SK-MEL-5 (cell line): ENCODE measurements at places on chromosomes 5 and 9.

GRCh38 chr5:101278917-101279316 is 375.8 kb upstream of the ST8SIA4 start:
- DNase-seq: no peak

DNA sequence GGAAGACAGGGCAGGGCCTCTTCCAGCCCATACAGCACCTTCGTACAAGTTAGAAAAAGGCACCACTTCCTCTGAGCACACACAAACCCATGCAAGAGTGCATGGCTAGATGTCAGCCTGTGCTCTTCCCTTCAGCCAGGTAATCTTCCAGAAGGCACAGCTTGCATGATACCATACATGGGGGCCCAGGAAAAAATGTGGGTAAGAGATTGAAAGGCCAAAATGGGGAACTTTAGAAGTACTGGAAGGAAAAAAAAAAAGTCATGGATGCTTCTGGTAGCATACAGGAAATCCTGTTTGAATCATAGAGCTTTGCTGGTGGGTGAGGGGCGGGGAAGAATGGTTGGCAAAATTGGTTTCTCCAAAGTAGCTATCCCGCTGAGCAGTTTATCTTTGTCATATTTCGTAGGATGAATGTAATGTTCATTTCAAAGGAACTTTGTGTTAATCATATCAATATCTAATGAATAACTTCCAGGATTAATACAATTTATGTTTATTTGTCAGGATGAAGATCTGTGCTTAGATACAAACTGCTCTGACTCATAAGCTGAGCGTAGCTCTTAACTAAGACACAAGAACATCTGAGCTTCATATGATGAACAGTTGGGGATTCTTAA is 78.2 kb upstream of the MAP3K1 start:
- DNase-seq: no peak

DNA sequence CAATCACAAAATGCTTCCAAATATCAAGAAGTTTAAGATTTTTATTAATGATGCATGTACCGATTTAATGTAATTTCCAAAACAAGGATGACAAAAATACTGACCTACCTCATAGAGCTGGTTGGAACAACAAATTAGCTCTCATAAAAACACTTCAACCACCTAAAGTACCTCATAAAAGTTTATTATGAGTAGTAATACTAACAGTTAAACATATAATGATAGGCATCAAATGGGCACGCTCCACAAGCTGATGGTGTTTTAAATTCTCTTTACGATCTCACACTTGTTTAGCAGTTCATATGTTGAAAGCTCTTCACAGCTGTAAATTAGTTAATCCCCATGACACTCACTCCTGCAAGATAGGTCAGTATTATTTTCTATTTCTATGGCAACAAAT is 150.0 kb upstream of the KIF2A start:
- no peak for DNase-seq

DNA sequence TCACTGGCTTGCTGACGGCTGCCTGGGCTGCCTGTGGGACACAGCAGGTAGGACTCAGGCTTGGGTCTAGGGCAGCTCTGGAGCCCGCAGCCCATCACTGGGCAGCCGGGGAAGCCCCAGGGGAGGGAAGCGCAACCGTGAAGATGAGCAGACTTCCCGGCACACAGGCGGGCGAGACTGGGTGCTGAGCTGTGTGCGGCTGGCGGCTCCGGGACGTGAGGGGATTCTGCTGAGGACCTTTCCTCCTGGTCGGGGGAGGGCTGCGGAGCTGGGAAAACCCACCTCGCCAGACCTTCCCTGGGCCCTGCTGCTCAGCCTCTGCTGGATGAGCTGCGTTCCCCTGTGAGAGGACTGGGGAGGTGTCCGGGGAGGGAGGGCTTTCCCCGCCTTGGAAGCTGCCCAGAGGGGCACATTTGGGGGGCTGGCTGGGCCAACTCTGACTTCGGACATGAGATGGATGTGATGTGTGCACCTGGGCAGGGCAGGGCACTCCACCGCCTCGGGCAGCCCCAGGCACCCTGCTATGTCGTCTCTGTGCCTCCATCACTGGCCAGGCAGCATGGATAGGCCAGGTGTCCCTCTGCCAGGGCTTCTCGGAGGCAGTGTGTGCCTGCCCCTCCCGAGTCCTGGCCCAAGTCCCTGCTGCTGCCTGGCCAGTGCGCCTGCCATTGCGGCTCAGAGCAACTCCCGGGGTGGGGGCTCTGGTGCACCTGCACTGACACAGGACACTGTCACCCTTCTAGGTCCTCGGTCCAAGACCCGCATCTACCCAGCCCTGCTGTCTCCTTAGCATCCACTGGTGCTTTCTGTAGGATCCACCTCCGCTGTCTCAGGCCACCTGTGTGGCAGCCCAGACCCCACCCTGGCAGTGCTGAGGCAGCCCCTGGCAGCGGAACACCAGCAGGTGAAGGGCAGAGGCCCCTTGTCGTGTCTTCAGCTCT is 66.4 kb downstream of the COL5A1 start:
- no peak for DNase-seq

GRCh38 chr9:111975709-111976108 is 79.1 kb downstream of the UGCG start:
- DNase-seq: peak; percentile 49

DNA sequence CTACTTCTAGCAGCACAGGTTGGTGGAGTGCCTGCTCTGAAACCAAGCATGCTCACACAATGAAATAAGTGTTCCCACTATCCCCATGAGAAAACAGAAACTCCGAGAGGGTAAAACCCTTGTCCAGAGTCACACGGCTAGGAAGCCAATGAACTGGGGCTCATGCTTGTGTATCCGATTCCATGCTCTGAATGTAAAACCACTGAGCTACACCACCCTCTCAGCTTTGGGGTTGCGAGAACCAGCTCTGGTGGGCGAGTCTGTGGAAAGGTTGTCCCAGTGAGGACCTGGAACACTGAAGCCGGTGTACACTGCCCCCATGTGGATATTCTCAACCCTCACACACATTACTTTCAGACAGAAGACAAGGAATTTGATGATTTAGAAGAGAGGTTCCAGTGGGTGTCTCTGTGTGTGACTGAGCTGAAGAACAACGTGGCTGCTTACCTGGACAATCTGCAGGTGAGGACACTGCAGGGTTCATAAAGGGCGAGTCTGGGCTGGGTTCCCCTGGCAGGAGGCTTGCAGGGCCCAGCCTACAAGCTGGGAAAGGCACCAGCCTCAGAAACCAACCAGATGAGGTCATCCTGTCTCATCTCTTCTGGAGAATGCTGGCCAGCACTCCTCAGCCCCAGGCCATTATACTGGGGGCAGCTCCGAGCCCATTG is 37.4 kb downstream of the ARHGEF37 start:
- DNase-seq: peak; percentile 74

- no peak for DNase-seq
These were observed 607 bp downstream of the SPEF2 start for GRCh38 chr5:35618304-35618636.

GRCh38 chr5:98570661-98571191 is 202.7 kb upstream of the RGMB start:
- DNase-seq: peak; percentile 35

DNA sequence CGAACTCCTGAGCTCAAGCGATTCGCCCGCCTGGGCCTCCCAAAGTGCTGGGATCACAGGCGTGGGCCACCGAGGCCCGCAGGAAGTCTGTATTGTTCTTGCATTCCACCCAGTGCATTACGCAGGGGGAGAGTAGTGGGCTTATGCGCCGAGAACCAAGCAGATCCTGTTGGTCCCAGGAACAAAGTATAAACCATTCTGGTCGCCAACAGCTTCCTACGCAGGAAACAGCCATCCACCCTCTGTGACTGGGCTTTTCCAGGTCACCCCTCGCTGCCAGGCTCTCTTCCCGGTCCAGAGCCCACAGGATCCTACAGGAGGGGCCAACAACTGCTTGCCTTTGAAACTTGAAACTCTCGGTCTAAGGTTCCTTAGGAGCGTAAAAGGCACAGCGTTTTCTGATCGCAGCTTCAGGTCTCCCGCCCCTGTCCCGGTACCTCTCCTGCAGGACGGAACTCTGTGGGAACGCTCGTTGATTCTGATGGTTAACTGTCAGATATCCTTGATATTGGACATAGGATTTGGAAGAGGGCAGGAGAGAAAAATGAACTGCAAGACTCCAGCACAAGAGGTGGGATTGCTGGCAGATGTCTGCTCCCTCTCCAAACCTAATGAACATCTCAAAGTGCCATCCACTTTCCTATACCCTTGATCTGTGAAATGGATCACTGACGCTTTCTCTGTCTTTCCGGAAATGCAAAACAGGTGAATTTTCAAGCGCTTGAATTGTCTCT is 4.2 kb upstream of the ANXA2R start:
- no peak for DNase-seq

GRCh38 chr9:100216178-100216787 is 117.2 kb downstream of the INVS start:
- peak; percentile 87 for DNase-seq

GRCh38 chr5:104247260-104247659 is 684.7 kb upstream of the NUDT12 start:
- DNase-seq: no peak

DNA sequence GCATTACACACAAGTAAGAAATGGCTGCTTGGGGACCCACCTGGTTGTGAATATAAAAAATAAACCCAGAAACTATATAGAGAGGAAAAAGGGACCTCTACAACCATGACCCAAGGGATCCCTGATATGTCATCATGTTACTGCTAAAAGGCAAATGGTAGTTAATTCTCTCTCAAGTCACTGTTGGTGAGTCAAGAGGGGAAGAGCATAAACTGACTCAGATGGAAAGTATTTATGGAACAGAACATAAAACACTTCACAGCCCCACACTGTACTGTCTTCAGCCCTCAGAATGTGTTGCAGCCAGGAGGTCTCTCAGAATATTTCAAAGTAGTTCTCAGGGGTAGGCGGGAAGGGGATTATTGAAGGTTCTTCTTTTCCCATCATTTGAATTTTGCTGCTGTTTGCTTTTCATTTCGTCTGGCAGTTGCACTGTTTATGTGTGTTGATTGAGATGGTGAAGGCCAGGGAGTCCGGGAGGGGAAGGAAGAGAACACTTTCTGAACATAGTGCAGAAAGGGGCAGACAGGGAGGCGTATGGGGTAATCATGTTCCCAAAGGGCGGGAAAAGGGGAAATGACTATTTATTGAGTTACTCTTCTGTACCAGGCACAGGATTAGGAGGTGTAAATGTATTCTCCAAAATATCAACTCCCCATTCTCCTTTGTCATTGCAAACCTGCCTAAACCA is 85.5 kb downstream of the TEK start:
- DNase-seq: no peak

GRCh38 chr5:95953021-95953702 is 8.5 kb downstream of the ELL2 start:
- DNase-seq: no peak

DNA sequence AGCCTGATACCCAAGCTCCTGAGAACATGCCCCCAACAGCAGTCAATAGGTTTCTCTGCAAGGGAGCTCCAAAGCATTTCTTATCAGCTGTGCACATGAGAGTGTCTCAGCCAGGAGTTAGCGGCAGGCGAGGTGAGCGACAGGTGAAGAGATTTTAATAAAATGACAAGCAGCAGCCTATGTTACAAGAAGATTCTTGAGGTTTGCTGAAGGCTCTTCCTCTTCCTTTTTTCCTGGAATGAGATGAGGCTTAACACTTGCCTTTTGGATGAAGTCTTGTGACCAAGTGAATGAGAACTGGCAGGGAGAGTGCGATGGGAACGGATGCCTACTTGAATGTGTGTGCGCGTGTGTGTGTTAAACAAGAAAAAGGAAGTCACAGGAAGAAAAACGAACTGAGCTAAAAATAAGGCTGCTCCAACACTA is 76.1 kb downstream of the SHB start:
- no peak for DNase-seq

- peak; percentile 28 for DNase-seq
These were observed 2.8 kb downstream of the SHC3 start for GRCh38 chr9:89175828-89176261.

DNA sequence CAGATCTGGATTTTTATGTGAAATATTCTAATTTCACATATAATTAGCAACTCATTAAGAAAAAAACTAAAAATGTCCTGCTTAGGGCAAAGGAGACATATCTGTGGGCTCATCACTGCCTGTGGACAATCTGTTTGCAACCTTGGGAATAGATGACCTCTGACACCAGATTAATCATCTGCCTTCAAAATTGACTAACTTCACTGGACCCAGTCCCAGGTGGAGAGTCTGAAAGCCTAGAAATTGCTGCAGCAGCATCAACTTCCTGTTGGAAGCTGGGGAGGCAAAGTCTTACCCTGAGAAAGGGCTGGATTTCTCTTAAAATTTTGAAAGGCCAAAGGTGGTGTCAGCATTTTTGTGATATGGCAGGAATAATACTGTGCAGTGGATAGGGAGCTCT is 76.3 kb upstream of the TNC start:
- no peak for DNase-seq

GRCh38 chr5:148386041-148386440 is 2.3 kb downstream of the FBXO38 start:
- no peak for DNase-seq

- no peak for DNase-seq
These were observed 581.0 kb downstream of the TLE1 start for GRCh38 chr9:81108391-81108790.

DNA sequence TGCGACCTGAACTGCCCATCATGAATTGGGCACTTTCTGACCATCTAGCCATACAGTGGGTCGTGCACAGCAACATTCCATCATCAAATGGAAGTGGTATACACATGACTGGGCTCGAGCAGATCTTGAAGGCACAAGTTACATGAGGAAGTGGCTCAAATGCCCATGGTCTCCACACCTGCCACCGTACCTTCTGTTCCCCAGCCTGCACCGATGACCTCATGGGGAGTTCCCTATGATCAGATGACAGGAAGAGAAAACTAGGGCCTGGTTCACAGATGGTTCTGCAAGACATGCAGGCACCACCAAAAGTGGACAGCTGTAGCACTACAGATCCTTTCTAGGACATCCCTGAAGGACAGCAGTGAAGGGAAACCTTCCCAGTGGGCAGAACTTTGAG is 21.8 kb downstream of the MTMR12 start:
- no peak for DNase-seq

- DNase-seq: peak; percentile 8
These were observed 448 bp downstream of the RELL2 start for GRCh38 chr5:141637123-141637766.

DNA sequence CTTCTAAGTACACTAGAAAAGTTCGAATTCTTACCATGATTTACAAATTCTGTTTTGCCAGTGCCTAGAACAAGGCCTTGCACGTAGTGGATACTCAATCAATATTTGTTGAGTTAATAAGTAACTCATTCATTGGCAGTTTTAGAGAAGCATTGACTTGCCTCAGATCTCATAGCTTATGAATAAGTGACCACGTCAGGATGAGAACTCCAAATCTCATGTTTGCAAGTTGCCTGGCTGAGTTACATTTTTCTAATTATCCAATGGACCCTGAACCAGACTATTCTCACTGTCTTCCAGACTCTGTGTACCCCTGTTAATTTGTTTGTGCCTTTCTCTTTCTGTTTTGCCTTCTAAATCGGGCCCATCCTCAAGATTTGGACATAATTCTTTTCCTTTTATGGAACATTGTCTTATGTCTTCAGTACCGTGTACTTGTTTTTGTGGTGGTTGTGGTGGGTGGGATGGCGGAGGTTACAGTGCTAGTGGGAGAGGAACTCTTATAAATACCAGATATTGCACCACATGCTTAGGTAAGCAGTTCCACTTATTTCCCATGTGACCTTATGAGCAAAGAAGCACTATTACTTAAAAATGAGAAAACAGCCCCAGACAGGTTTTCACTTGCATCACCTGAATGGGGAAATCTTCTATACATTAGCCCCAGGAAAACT is 96.3 kb downstream of the UNC13B start:
- no peak for DNase-seq

- peak; percentile 99 for DNase-seq
These were observed 118.7 kb upstream of the CCDC112 start for GRCh38 chr5:115415143-115415491.
